ENCODE measurements at places on chromosomes 6 and 20.

- no peak for DNase-seq
Measured at GRCh38 chr6:11830105-11830504, 51.5 kb upstream of the ADTRP start.

DNA sequence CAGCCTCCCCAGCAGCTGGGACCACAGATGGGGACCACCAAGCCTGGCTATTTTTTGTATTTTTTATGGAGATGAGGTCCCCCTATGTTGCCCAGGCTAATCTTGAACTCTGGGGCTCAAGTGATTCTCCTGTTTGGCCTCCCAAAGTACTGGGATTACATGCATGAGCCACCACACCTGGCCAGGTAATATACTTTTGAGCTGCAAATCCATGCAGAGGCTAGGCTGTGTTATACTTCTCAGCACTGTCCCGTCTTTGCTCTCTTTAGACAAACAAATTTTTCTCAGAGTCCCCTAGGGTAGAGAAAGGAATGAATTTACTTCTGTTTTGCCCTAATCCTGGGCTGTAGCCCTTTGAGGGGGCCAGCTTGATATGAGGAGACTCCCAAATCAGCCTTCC lies 13.4 kb upstream of the SCAF8 start:
- no peak for DNase-seq

DNA sequence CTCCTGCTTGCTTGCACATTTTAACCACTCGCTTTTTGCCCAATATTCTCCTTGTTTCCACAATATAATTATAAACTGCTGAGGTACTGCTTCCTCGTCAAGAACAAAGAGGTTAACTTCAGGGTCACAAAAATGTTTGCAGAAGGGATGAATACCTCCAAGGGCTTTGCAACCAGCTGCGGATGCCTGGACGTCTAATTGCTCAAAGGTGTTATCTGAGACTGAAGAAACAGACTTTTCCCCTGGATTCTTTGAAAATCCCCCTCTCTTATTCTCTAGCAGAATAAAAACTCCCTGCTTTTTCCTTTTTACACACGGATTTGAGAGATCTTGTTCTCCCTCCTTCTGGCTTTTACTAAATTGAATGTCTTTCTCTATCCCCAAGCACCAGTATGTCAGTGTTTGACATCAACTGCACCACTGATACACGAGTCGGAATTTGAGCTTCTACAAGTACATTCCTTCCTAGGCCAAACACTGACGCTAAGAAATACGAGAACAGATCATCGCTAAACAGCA lies 336 bp upstream of the SMPDL3A start:
- no peak for DNase-seq

DNA sequence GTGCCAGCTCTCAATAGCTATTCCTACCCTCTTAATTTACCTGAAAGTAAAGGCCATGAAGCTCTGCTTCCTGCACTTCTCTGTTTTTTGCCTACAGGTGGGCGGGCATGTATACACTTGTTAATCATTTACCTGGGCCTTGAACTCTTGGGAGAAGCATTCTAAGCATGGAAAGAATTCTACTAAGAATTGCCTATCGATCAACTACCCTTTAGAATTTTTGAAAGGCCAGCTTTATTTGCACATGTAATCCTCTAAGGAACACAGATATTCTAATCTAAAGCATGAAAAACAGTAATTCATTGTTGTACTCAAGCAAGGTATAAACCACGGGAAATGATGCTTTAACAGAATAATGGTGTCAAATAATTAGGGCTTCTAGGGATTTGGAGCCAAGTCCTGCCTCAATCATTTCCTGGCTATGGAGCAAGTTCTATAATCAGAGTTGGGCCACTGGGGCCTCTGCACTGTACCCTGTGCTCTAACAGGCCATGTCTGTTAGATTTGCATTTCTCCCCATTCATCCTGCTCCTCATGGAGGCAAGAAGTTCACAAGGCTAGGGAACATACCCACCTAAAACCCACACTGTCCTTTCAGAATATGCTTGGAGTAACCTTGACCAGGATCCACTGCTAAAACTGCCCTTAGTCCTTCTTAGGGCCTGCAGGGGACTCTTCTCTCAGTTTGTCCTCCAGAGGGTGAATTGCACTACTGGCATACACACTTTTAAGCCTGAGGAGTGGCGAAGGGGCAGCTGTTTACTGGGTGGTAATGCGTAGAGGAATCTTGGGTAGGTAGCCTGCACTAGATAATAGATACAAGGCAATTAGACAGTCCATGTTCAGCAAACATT lies 276.4 kb upstream of the JAG1 start:
- DNase-seq: no peak

DNA sequence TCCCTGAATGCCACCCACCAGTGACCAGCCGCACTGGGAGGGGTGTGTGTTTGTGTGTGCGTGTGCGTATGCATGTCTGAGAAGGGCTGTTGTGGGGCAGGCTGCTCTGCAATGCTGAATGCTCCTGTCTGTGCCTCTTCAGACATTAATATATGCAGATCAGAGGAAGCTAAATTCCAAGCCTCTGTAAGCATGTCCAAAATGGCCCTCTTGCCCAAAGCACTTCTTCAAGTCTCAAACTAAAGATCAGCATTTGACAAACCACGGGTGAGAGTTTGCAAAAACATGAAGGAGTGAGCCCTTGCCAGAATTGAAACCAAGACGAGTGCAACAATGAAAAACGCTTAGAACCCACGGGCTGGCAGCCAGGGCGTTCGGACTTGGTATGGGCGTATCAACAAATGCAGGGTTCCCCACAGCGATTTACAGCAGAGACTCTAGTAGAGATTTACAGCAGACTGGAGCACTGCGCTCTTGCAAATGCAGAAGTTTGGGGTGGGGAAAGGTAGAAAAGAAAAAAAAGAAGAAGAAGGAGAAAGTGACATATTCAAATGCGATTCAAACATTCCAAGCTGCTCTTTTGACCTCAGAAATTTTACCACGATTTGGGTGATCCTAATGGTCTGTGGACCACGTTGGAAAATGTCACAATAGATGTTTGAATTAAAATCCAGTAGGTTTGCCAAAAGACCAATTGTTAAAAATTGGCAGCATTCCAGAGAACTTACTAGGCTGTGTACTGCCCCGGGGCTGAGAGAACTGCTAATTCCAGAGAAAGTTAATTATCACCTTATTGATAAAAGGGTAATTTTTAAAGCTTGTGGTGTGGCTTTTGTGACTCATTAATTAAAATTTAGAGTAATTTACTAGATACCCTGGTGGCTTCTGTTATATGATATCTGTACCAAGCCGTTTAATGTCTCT lies 3.5 kb downstream of the SCML4 start:
- DNase-seq: peak; percentile 50

- DNase-seq: peak; percentile 68
Measured at GRCh38 chr6:137571854-137572253, 77.7 kb upstream of the OLIG3 start.

DNA sequence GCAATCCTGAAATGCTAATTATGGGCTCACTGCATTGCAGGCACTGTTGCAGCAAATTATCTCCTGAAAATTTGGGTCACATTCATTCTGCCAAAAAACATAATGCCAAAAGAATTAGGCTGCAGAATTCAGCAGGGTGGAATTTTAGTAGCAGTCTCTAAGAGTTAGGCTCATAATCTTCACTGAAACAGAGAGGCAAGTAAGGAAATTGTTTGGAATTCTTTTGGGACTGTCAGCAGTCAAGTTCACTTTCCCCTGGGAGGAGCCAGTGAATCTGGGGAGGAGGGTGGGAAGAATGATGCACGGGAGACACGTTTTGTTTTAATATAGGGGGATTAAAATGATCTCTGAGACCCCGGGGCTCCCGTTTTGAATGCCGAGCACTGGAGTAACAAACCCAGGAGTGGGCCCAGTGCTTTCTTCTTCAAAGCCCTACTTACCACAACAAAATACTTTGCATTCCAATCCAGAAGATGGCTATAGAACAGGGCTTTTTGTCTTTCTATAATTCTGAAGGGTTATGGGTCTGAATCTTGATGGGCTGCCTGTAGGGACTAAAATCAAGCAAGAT lies 44.7 kb downstream of the SOBP start:
- DNase-seq: no peak

- no peak for DNase-seq
Measured at GRCh38 chr6:112114577-112115223, 27.3 kb downstream of the FAM229B start.

DNA sequence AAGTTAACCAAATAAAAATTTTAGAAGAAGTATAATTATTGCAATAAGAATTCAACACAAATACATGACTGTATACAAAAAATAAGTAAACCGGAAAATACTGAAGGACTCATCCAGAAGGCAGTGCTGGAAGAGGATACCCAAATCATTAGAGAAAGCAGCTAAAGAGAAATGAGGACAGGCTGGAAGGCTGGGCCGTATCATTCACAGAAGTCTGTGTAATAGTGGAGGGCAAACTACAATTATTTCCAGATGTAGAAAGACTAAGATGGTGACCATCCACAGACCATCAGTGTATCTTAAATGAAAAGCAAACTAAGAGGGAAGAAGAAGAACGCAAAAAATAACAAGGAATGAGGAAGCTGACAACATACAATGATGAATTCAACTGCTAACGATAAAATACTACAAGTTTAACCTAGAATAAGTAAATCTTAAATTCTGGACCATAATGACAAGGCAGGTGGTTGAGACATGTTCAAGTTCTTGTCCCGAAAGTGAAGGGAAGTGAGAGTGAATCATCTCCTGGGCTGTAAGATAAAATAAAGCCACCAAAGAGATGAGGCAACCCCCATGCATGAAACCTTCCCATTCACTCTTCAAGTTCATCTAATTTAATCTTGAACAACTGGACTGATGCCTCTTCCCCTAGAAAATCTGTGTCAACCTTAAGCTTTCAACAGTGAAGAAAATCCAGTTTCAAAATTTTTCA lies 71.5 kb downstream of the SLC23A2 start:
- no peak for DNase-seq

GRCh38 chr20:23019403-23019802 lies 15.7 kb upstream of the SSTR4 start:
- DNase-seq: no peak

DNA sequence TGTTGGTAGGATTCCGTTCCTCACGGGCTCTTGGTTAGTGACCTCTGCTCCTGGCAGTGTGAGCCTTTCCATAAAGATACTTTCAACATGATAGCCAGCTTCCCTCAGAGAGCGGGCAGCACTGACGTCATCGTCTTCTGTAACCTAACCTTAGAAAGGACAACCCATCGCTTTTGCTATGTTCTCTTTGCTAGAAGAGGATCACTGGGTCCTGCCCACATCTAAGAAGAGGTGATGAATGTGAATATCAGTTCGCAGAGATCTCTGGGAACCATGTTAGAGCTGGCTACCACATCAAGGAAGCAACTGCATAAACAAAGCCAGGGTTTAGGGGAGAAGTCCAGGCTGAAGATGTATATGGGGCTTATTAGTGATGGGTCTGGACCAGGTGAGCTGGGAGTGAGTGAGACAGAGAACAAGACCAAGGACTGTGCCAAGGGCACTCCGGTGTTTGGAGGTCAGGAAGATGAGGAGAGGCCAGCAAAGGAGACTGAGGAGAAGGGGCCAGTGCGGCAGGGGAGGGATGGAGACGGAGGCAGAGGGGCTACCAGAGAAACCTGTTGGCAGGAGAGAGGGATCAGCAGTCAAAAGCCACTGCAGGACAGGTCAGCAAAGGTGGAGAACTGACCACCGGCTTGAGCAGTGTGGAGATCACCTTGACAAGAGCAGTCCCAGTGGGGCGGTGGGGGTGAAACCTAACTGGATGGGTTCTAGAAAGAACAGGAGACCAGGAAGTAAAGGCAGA lies 39.7 kb downstream of the PIM1 start:
- DNase-seq: peak; percentile 81

- no peak for DNase-seq
Measured at GRCh38 chr20:46203510-46203837, 85.4 kb downstream of the CD40 start.

- DNase-seq: no peak
Measured at GRCh38 chr6:39350723-39351505, 28.4 kb upstream of the KCNK16 start.

DNA sequence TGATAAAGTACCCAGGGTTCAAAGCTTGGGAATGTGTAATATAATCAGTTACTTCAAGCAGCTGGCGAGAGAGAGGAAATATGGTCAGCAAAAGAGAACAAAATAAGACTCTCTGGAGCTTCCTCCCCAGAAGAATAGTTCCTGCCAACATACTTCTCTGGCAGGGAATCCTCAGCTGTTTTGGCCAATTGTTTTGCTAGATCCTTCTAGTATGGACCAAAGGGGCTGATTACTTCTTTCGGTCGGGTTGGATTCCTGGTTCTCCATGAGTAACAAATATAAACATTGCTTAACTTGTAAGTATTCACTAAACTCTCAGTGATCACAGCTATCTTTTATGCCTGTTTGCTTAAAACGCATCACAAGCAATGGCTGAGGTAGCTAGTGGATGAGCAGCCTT lies 31.4 kb upstream of the FBXO9 start:
- DNase-seq: no peak

GRCh38 chr6:169801396-169802160 lies 50.2 kb downstream of the ERMARD start:
- DNase-seq: no peak

GRCh38 chr6:144286503-144287393 lies 1.6 kb downstream of the UTRN start:
- no peak for DNase-seq

GRCh38 chr6:90148867-90149266 lies 147.8 kb downstream of the BACH2 start:
- no peak for DNase-seq
